ENCODE measurements at places on chromosomes 3 and 15.
A peak's percentile ranks its signal among the peaks of the same experiment; 100 is the strongest.

DNA sequence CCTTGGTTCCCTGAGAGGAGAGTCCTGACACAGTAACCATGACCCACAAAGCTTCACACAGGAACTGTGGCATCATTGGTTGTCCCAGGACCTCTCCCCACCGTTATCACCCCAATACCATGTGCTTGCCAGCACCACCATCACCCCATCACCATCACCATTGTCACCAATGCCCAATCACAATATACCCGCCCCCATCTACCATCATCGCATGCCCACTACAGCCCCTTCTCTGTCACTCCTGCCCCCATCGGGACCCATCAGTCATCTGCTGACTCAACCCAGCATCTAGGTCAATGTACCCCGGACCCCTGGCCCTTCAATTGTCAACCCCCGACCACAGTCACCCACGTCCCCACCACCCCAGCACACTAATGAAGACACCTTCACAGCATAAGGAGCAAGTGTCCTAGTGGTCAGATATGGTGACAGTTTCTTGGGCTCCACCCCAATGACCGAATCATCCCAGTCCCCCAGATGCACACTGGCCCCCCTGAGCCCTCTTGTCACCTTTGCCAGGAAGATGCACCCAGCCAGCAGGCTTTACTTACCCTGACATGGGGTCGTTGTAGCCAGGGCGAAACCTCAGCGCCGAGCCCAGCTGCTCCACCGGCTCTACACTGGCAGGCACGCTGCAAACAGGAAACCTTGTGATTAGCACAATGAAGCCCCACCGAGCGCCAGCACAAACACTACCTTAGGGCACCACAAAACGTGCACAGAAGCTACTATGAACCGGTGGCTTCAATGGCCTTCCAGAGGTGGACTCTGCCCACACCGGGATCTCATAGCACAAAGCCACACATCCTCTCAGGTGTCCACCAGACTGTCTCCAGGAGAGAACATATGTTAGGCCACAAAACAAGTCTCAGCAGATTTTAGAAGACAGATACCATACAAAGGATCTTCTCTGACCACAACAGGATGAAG is 25.1 kb downstream of the SHISA5 start:
- no peak for DNase-seq

- no peak for DNase-seq
Observed at GRCh38 chr3:111051354-111051753, 20.3 kb upstream of the NECTIN3 start.

- DNase-seq, result no peak
Observed at GRCh38 chr3:30302027-30302426, 304.4 kb upstream of the TGFBR2 start.

- no peak for DNase-seq
Observed at GRCh38 chr3:128400671-128401070, 66.0 kb downstream of the DNAJB8 start.

DNA sequence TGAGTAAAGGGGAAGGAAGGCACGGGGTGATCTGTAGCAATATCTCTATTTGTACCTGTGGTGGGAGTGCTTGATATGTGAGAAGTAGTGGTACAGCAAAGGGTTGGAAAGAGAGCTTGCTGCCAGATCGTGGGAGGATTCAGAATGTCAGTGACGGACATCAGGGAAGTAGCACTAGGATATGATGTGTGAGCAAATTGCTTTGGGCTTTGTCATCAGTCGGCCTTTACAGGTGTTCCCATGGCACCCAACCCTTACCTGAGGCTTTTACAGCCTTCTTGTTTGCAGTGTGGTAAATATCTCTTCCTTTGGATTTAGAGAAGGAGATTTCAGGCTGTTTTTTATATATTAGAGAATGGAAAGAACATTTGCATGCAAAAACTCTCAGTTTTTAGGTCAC is 29.8 kb downstream of the IL1RAP start:
- no peak for DNase-seq

DNA sequence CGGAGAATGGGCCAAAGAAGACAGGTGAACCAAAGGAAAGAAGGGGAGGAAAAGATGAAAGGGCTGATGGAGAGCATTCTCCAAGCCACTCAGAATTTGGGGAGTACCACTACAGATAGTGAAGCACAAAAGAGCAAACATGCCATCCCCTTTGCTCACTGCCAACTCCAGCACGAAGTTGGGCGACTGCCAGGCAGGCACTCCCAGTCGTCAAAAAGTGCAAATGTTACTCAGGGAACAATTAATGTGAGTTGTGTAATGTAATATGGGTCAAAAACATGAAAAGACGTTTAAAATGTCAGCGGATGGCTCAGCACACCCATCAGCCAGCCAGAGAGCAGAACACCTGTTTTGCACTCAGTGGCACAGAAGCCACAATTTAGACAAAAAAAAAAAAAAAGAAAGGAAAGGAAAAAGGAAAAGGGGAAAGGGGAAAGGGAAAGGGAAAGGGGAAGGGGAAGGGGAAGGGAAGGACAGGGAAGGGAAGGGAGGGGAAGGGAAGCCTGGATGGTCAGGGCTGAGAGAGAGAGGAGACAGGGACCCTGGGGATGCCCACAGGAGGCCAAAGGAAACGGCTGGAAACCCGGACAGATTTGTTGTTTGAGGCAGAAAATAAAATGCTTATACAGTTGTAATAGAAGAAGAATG is 82.7 kb downstream of the COL8A1 start:
- DNase-seq, result no peak

- DNase-seq, result no peak
Observed at GRCh38 chr3:53044371-53044710, 1.5 kb downstream of the SFMBT1 start.

DNA sequence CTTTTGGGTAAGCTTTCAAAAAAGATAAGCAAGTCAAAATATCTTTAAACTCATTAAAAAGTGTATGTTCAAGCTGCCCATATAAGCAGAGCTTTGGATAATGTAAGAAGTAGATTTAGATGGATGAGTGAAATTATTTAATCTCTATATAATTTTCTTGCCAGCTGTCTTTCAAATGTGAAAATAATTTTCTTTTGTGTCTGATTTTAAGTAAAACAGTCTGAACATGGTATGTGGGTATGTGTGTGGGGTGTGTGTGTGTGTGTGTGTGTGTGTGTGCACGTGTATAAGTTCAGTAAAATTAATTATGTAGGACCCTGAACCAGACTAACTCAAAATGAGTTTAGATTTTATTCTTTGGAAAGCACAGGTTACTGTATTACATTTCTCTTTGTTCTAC is 155.2 kb upstream of the CGNL1 start:
- no peak for DNase-seq

- no peak for DNase-seq
Observed at GRCh38 chr3:138081371-138082084, 33.9 kb downstream of the DZIP1L start.

GRCh38 chr3:56422316-56422715 is 46.0 kb downstream of the ERC2 start:
- no peak for DNase-seq

DNA sequence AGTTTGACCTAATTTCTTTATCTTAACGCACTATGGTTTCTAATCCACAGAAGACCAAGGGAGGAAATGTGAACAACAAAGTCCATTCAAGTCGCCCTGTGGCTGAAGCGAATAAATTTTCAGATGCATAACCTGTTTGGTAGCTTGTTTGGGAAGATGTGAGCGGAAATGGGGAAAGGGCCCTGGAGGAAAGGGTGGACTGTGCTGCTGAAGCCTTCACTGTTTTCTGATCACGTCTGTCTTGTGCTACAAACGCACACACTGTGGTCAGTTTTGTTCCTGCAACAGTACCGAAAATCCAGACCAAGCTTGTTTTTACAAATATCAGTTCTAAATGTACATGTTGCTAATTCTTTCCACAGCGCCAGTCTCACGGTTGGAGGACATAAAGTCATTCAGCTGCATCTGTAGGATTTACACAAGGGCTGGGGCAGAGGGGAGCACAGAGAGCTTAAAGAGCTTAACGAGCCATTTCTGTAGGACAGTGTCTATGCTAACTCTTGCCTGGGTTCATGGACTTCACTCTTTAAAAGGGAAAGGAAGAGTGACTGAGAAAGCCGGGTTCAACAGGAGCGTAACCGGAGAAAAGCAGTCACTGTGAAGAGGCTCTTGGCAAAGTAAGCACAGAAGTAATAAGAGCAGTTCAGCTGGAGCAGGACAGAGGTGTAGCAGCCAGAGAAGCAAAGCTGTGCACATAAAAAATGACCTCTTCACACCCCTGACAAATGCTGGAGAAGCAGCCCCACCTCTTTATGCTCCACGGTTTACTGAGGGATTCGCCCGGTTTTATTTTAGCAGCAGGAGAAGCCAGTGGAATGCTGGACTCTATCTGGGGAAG is 66.6 kb downstream of the USF3 start:
- peak; percentile 88 for DNase-seq

DNA sequence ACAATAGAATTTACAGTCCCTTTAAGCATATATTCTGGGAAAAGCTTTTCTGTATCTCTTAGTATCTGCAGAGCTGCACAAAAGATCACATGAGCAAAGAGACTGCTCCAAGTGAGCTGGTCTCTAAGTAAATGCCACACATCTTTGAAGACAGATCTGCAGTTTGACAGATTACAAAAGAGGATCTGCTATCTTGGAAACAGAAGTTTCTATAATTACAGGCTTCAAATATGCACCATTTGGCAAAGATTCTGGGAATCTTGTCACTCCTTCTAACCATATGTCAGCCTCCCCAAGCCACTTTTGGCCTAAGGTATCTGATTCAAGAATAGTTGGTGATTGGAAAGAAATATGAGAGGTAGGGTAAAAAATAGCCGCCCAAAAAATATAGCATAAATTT is 9.6 kb upstream of the CFAP44 start:
- DNase-seq, result no peak

DNA sequence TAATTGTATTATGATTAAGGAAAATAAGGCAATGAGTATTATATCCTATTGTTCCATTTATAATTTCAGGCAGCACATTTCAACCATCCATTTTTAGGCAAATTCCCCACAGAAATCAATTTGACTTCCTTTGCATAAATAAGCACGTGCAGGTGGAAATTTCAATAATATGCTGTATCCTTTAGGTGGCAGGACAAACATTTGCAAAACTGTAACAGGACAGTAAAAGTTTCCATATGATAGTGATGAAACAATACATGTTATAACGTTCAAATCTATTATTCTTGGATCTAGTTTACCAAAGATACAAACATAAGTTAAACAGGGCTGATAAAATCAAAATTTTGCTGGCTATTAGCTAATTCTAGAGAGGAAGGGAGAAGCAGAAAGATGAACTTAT is 8.5 kb downstream of the UACA start:
- no peak for DNase-seq

GRCh38 chr3:133364704-133365103 is 35.2 kb upstream of the BFSP2 start:
- DNase-seq, result no peak

- DNase-seq, result no peak
Observed at GRCh38 chr3:111764645-111765091, 94.4 kb upstream of the PHLDB2 start.

DNA sequence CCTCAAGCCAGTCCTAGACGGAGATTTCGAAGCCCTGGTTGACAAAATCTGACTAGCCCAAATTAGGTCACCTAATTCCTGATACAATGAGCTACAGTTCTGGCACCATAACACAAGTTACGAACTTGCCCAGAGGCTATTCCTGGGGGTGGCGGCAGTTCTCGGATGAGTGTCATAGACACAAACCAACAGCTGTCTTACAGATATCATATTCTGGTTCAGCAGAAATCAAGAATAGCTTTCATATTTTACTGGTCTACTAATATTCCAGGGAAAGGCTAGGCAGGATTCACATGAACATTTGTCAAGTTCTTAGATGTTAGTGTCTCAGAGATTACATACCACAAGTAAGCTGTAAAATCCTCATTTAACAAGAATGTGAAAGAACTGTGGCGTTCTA is 8.8 kb downstream of the ANAPC13 start:
- DNase-seq, result no peak

DNA sequence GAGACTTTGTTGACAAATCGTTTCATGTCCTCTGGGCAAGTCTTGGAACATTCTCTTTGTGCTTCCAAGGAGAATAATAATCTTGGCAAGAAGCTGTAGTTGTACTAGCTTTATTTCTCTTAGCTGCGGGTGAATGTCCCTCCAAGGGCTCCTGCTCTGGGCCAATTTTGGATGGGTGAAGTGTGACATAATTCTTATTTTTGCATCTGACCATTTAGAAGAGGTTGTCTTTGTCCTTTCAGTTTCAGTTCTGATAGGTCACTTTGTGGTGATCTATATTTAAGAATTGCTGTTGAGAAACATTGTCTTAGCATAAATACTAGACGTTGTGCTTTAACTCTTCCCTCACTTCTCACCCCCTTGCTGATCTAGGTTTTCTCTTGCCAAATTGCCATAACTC is 164.8 kb upstream of the RORA start:
- DNase-seq, result no peak

GRCh38 chr15:66014635-66015182 is 145.4 kb downstream of the RAB11A start:
- no peak for DNase-seq

DNA sequence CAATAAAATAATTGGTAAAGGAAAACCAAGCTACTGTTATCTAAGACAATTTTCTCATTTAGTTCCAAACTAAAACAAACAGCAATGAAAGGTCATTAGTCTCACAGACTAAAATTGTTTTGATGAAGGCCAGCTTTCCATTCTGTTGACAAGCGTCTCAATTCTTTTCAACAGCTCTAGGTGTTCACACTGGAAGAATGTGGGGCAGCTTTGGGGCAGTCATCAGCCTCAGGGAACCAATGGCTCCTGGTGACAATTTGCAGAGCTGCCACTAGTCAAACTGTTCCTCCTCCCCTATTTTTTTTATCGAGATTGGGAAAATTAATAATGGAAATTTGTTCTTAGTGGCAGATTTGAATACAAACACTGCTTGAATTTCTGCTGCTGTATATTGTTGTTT is 104.2 kb downstream of the MEIS2 start:
- DNase-seq, result no peak

DNA sequence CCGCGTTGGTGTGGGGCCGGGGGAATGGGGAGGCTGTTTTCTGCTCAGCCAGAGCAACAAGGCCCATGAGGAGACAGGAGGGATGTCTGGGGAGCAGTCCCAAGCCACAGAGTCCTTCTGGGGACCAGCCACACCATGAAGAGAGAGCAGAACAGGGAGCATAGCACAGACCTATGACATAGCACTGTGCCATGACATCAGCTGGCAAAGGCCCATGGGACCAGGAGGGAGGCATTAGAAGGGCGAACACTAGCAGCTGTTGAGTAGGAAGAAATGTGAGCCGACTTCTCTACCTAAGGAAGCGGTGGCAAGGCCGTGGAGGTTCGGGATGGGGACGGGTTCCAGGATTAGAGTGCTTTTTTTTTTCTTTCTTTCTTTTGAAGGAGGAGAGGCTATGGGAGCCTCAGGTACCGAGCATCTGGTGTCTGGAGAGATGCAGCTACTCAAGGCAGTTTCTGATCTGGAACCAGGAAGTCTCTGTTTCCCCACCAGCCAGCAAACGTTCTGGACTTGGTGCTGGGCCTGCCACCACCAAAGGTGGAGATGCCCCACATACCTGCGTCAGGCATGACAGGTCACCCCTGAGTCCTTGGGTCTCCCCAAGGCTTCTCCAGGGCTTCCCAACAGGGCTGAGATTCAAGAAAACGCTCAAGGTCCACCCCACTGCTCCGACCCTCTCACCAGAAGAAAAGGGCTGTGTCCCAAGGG is 77.3 kb upstream of the CGNL1 start:
- no peak for DNase-seq

Measured in NCI-H187 treated with DMSO at 0.1 percent for 48 hours (cell line).